ENCODE measurements at places on chromosomes 7 and 10. TPM values are rescaled to one million over a fixed set of nuclear protein-coding genes. Genes with fewer than 3 reads are reported as not detected.

The MCM7 gene
- 206 TPM for total RNA-seq

The PRLHR gene
- not detected for total RNA-seq

The CTAGE4 gene
- total RNA-seq: 1.1 TPM

The UCN3 gene
- total RNA-seq: not detected

The GIMAP7 gene
- not detected for total RNA-seq

The NPM3 gene
- total RNA-seq: 149 TPM
